HCEC 1CT (cell line): ENCODE measurements at places on chromosomes 16 and 17.

GRCh38 chr17:48520631-48521079, 10.2 kb downstream of the HOXB1 start:
- no peak for DNase-seq

- DNase-seq: no peak
Observed at GRCh38 chr16:27429330-27429871, 27.4 kb downstream of the IL21R start.

DNA sequence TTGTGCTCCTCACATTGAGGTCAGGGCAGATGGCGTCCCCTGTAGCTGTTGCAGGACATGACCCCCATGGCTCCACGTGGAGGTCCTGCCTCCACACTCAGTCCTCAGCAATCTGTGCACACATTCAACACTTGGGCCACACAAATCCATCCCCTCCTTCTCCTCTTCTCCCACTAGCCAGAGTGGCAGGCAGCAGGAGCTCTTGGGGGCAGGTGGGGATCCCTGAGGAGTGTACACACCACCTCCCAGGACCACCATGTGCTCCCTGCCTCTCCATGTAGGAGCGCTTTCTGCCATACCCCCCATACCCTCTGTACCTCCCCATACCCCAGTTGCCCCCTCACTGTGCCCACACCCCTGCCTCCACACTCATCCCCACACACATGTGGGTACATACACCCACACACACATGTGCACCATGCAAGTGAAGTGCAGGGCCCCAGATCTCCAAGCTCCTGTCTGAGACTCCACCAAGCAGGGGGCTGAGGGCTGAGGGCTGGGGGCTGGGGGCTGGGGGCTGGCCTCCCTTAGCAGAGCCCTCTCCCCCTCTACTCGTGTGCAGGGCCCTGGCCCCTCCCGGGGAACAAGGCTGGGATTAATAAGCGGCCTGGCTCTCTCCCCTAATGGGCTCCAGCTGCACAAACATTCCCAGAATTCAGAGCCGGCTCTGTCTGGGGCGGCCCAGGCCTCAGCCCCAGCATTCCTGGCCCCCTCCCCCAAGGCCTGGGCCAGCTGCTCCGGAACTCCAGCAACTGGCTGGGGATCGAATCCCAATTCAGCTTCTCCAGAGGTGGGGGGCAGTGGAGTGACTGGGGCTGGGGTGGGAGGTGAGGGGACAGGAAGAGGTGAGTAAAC, 48.2 kb upstream of the MEIOC start:
- DNase-seq: peak; percentile 59

- no peak for DNase-seq
Observed at GRCh38 chr17:2398182-2398581, 2.7 kb downstream of the MNT start.

- no peak for DNase-seq
Observed at GRCh38 chr16:29806099-29806579, at the start of gene MAZ. MAZ (plus strand) TSS chr16:29806529; CDS start chr16:29806702, 173 bp downstream.

DNA sequence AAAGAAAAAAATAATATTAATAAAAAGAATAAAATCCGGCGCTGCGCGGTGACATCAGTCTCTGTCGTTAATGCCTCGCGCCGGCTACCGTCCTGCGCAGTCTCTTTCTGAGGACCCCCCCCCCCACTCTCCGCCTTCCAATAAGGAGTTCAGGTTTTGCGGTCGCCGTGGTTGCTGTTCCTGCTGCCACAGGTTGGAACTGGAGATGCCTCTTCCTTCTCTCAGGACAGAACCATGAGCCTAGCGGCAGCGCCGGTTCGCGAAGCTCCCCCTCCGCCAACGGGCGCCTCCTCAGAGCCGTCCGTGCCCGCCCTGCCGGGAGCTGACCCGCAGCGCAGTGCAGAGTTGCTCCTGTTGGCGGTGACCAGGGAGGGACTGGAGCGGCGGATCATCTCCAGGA, 2093.4 kb downstream of the TP53TG3F start:
- DNase-seq: no peak

DNA sequence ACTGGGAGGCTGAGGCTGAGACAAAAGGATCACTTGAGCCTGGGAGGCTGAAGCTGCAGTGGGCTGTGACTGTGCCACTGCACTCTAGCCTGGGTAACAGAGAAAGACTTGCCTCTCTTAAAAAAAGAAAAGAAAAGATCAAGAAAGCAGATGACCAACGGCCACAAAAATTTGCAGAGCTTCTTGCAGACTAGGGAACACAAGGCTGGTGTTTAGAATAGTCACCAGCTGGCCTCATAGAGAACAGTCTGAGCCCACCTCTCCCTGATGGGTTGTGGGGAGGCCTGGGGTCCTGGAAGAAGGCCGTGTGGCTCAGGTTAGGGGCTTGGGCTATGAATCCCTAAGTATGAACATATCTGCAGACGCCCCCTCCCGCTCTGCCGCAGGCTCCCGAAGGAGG, 73.7 kb upstream of the MED9 start:
- DNase-seq: no peak

- peak; percentile 5 for DNase-seq
Observed at GRCh38 chr17:18039535-18040260, 490 bp downstream of the GID4 start.

DNA sequence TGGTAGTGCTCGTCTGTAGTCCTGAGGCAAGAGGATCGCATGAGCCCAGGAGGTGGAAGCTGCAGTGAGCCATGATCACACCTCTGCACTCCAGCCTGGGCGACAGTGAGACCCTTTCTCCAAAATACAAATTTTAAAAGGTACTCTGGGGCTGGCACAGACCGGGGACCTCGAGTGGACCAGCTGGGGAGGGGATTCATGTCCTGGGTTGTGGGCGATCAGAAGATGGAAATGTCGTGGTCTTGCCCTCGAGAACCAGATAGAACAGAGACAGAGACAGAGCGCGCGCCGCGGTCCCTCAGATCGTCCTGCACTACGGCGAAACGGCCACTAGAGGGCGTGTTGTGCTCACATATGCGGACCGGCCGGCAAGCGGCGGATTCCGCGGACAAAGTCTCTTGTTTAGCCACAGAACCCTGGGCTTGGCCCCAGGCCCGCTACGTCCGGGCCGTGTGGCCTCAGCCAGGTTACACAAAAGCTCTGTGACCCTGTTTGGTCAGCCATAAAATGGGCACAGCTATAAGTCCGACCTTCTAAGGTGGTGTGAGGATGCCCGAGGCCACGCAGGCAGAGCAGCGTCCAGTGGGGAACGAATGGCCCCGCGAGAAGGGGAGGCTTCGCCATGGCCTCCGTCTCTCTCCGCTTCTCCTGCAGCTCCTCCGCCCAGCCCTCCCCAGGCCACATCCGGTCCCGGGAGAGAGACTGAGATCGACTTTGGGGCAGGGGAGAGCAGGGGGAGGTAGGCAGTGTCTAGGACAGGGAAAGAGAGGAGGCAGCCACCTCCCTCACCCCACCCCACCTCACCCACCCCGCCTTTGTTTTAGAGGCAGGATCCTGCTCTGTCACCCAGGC, 14.6 kb upstream of the SBK1 start:
- peak; percentile 52 for DNase-seq

GRCh38 chr16:86203557-86204275, 304.8 kb downstream of the IRF8 start:
- DNase-seq: no peak

- peak; percentile 33 for DNase-seq
Observed at GRCh38 chr17:78789663-78790181, 7.6 kb upstream of the CYTH1 start.

DNA sequence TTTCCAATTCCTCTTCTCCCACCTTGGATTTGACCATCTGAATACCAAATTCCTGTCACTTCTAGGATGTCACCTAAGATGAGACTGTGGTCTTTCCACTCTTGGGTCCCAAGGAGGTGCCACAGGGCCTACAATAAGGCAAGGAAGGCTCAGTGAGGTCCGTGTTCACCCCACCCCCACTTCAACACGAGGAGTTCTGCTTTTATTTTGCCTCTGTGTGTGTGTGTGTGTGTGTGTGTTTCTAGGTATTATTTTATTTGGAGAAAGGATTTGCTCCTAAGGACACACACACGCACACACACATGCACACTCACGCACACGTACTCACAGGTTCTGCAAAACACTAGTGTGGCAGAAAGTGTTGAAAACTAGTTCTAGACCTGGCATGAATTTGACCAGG, 24.5 kb upstream of the PHOSPHO1 start:
- DNase-seq: no peak

DNA sequence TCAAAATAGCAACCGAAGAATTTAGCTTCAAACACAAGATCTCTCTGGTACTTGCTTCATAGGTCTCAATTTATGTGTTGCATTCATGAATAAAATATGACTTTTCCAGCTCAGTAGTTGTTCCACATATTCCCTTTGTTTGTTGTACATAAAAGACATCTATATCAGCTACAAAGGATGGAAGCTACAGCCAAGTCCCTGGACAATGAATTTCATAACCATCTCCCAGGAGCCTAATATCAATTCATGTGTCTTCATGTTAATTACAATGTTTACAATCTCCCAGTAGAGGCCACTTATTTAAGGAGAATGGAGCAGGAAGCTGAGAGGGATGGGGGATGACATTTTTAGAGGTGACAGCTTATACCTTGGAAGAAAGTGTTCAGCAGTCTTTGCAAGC, 3.3 kb downstream of the CLEC3A start:
- DNase-seq: no peak

GRCh38 chr17:30824002-30824355, 513 bp downstream of the CRLF3 start:
- DNase-seq: peak; percentile 1

DNA sequence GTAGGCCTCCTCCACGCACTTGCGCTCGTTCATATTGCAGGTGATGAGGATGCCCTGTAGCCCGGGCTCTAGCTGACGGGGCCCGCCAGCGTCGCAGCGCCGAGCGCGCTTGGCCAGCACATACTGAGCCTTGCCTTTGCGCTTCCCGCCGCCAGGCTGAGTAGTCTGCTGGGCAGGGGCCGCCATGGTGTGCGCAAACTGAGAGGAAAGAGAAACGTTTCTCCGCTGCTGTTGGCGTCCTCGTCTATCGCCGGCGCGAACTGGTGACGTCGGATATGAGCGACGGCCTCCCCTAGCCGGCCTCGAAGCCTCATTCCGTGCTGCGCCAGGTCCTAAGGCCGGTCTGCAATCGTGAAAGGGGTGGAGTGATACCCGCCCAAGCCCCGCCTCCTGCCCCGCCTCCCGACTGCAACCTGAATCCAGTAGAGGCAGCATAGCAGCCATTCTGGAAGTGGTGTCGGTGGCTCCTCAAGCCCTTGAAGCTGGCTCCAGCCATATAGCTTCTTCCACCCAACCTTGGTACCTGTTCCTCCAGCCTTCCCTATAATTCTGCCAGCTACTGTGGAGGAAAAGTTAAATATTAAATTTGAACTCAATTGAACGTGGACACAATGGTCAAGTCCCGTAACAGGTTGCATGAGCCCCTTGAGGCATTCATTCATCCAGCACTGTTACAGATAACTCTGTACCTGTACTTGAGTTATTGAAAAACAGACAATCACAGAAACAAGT, at the start of gene THUMPD1:
Gene THUMPD1, minus strand, starts transcription at position 265 of the 732 bp plus-strand sequence. Its CDS starts 79 bp downstream, at position 186.
- peak; percentile 94 for DNase-seq

DNA sequence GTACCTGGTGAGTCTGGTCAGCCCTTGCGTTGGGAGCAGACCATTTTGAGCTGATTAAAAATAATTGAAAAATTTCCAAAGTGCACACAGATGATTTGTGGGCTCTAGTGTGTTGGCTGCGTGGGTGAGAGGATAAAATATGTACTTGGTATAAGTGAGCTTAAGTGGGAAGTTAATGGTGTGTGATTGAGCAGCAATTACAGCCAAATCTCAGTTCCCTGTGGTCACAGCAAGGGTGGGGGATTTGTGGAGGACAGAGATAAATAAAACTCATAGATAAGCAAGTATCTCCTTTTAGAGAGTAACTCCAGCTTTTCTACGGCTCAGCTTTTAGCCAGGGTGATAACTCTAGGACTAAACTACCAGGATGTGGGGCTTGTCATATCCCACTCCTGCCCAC, 390.4 kb downstream of the UTP18 start:
- DNase-seq: no peak

GRCh38 chr16:6753553-6753952, 579.1 kb upstream of the RBFOX1 start:
- DNase-seq: no peak

DNA sequence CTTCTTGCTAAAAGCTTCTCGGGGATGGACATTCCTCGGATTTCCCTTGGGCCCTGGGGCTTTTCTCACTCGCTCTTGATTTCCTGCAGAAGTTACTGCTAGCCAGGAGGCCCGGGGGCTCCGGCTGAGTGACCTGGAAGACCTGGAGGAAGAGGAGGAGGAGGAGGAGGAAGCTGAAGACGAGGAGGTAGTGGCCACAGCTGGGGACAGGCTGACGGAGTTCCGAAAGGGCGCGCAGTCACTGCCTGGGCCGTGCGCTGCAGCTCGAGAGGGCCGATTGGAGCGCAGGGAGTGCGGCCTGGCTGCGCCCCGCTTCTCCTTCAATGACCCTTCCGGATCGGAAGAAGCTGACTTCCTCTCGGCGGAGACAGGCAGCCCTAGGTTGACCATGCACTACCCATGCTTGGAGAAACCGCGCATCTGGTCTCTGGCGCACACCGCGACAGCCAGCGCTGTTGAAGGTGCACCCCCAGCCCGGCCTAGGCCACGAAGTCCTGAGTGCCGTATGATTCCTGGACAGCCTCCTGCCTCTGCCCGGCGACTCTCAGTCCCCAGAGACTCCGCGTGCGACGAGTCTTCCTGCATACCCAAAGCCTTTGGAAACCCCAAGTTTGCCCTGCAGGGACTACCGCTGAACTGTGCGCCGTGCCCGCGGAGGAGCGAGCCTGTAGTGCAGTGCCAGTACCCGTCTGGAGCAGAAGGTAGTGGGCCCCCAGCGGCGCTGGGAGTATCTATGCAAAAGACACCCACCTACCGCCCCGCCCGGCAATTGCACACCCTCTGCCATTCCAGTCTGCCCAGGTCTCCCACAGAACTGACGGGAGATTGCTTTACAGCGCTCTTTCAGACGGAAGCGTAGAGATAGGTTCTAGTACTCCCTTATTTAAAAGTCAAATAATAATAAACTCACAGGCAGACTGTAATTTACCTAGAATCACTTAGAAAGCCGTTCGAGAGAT, 4.9 kb downstream of the IRX6 start:
- no peak for DNase-seq

DNA sequence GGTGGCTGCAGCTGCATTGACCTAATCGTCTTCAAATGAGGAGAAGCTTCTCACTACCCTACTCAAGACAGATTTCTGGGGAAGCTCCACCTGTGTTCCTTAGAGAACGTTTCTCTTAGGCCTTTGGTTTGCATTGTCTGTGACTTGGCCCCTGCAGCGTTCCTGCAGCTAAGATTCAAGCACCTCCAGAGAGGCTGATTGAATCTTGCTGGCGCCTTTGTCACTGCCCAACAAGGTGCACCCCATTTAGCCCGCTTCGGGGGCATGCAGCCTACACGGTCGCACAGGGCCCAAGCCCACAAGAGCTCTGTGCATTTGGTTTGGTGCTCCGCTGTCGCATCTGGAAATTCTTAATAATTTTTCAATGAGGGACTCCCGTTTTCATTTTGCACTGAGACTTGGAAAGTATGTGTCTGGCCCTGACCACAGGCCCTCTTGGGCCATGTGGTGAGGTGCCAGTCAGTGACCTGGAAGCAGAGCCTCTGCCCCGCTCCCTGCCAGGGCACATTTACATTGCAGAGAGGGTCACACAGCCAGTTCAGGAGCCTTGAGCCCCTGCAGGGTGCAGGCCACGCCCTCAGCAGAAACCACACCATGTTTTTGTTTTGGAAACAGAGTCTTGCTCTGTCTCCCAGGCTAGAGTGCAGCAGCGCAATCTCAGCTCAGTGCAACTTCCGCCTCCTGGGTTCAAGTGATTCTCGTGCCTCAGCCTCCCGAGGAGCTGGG, 51.1 kb upstream of the CACNG5 start:
- DNase-seq: no peak
